ENCODE measurements at places on chromosomes 7 and 10.

- no peak for DNase-seq
These were observed 13.8 kb downstream of the MXI1 start for GRCh38 chr10:110221044-110221720.

DNA sequence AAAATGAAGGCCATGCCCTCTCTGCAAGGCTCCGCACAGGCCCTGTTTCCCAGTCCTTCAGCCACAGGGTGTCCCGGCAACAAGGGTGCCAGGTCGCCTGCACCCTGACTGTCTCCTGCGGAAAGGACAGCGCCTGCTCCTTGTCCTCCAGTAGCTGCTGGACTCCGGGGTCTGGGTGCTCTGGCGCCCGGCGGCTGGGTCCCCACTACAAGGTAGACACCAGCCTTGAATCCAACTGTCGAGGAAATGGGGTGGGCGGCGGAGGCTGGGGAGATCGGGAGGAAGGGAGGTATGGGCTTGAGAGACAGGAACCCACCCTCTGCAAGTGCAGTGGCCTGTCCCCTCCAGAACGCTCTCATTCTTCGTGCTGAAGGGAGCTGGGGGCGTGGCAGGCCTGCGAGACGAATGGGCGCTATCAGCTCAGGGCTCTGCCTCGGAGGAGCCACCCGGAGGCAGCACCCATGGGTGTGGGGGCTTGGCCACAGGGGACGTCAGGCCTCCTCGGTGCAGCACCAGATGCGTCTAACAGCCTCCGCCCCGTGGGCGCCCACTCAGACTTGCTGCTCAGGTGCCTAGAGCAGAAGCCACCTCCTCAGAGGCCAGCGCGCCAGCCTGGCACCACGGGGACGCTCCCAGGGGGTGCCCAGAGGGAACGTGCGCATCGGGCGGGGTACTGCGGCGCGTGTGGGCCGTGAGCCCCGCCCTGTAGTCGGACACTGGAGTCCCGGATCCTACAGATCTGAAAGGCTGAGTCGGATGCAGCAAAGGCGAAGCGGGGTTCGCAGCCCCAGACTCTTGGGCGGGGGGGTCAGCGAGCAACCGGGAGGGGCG lies 15.6 kb downstream of the ADAM8 start:
- DNase-seq, result peak; percentile 81

- DNase-seq, result no peak
These were observed 180.2 kb downstream of the PRKCQ start for GRCh38 chr10:6399879-6400278.

DNA sequence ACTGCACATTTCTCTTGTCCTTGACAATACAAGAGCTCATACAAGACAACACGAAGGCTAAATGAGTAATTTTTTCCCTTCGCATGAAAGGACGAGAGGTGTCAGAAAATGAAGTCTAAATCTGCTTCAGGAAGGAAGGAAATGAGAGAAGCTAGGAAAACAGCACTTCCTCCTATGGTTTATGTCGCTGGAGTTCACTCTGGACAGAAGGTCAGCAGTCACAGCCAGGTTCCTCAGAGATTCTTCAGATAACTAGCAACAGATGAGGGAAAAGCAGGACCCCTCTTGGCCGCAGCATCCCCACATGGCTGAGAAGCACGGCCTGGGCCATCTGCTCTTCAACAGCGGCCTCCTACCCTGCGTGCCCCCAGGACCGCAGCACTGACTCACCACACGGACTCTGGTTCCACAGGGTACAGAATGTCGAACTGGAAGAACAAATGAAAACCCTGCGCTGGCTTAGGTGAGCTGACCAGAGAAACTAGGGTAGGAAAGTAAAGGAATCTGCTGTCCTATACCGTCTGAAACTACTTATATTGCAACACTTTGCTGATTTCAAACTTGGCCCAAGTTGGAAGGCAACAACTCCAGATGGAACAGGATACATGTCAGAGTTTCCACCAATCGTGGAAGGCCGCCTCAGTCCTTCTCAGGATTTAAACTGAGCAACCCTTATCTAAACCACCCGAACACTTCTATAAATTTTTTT lies 26.3 kb downstream of the DNMBP start:
- DNase-seq, result no peak

DNA sequence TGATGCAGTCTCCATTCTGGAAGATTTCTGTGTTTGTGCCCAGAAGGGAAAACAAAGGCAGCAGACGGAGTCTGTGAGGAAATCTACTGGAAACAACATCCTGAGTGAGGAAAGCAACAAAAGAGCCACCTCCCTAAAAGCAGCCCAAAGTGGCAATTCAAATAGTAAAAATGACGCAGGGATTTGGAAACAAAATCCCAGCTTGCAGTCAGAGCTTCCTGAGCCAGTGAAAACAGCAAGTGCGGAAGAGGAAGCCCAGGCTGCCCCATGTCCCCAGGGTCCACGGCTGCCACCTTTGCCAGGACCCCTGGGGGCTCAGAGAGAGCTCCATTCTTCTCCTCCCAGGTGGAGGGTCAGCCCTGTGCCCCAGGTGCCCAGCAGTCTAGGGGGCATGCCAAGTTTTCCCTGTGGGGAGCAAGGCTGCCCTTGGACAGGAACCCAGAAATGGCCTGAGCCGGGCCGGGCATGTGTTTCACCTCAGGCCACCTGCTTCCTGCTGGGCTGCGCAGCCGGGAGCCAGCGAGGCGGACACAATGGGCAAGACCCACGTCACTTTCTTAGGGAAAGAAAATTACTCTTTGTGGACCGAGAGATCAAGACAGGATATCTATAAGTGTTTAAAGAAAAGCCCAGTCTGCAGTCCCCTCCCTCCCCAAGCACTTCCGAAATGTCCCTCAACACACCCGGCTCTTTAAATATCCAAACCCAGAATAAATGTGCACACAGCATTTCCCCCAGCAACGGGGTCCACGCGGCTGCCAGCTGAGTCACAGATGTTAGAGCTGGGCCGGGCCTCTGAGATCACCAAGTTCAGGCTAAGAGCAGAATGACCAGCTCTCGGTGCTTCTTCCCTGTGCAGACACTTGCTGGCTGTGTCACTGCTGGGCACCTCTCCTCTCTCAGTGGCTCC lies 231.1 kb downstream of the ARHGAP12 start:
- DNase-seq, result no peak

DNA sequence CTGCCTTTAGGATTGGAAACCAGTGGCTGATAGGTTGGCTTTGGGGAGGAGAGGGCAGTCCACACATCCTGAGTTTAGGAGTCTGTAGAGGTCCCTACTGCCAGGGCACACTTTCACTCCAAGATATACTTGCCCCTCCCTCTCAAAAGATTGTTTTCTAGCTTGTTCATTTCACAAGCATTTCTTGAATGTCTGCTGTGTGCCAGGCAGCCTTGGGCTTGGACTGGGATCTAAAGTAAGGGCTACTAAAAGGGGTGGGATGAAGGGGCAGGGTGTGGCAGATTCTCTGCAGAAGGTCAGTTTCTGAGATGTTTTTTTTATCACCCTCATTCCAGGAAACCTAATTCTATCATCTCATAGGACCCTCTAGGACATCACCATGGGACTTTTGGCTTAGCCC lies 272.4 kb downstream of the SKAP2 start:
- DNase-seq, result no peak

DNA sequence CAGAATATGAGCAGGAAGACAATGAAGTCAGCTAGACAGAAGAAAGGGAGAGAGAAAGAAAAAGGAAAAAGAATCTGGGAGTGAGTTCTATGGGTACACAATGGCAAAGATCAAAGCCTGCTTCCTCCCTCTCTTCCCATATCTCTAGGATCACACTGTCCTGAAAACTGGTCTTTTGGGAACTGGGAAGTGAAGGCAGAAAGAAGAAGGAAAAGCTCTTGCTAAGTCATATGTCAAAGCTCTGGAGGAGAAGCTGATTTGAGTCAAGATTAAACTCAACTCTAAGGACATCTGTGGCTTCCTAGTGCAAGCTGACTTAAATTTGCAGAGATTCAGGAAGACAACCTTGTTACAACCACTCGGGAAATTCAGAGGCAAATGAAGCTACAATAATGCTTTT lies 147.5 kb downstream of the DOCK4 start:
- no peak for DNase-seq

DNA sequence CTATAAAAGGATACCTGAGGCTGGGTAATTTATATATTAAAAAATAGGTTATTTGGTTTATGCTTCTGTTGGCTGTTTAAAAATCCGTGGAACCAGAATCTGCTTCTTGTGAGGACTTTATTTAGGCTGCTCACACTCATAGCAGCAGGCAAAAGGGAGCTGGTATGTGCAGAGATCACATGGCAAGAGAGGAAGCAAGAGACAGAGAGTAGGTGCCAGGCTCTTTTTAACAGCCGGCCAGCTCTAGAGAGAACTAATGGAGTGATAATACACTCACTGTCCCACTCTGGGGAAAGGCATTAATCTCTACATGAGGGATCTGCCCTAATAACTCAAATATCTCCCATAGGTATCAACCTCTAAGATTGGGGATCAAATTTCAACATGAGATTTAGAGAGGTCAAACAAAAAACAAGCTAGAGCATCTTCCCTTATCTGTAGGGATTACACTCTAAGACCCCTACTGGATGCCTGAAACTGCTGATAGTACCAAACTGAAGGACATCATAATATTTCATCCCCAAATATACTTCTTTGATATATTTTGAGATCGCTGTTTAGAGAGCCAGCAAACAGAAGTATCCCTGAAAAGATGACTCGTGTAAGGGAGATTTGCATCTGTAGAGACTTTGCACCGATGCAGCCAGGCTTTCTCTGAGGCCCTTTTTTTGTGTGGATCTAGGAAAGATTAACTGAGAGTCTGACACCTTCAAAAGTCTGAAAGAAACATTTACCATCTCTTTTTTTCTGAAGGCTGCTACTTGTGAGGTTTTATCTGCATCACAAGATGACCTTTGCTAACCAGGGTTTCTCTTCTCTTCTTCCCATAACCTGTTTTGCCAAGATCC lies 717.0 kb upstream of the MBL2 start:
- no peak for DNase-seq

DNA sequence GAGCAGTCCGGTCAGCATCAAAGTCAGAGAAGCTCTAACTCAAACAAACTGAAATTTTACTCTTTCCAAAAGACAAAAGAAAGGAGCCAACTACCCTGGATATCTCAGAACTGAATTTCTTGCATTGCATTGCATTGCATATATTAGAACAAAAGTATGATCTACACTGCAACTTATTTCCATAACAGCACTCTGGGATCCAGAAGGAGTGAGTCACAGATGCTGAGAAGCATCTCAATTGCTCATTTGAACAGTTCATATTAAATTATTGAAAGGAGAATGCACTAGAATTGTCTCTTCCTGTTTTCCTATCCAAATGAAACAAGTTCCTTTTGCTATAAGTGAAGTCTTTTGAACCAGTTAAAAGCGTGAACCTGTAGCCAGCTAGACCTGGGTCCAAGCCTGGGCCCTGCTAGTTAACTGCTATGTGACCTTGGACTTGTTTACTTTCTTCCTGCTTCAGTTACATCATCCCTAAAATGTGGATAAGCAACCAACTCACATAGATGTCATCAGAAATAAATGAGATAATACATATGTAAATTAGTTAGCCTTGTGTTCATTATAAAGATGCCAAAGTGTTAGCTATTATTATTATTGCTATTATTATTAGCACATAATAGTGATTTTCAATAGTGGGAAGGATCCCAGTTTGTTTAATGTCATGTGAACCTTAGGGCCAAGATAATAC lies 184.1 kb downstream of the CREB5 start:
- no peak for DNase-seq

GRCh38 chr7:126657599-126658358 lies 595.0 kb downstream of the GRM8 start:
- no peak for DNase-seq

GRCh38 chr10:35644050-35644950 lies 2.2 kb upstream of the FZD8 start:
- no peak for DNase-seq

DNA sequence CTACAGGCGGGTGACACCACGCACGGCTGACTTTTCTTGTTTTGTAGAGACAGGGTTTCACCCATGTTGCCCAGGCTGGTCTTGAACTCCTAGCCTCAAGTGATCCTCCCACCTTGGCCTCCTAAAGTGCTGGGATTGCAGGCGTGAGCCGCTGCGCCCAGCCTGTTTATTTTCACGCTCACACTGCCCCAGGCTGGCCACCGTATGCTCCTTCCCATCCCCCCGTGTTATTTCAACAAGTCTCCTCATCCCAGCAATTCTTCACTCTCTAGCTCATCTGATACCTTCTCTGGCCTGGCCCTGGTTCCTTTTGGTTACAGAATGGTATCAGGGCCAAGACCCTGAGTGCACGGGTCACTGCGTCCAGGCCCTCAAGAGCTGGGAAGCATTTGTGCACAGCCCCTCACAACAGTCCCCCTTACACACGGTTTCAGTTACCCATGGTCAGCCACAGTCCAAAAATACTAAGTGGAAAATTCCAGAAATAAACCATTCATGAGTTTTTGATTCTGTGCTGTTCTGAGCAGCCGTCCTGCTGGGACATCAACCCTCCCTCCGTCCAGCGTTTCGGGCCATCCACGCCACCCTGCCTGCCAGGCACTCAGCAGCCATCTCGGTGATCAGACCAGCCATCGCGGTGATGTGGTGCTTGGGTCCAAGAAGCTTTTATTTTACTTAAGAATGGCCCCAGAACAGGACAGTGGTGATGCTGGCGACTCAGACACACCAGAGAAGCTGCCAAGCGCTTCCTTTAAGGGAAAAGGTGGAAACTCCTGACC lies 8.9 kb downstream of the COX19 start:
- DNase-seq, result no peak

GRCh38 chr10:117226813-117227451 lies 14.0 kb upstream of the SLC18A2 start:
- DNase-seq, result no peak

DNA sequence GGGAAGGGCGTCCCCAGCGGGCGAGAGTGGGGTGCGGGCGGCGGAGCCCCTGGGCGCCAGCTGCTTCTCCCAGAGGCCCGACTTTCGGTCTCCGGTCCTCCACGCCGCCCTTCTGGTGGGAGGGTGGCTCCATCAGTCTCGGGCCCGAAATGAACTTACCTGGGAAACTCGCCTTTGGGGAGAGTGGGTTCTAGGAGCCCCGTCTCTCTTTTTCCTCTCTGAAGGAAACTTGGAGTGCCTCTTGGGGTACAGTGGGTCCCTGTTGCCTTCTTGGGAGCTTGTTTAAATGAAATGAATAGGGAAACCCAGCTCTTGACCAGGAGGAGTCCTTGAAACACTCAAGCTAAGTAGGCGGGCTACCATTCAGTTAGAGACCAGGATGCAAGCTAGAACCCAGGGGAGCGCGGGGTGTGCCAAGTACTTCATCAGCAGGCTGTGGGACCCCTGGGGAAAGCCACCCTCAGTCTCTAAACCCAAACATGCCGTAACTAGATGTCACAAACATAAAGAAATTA lies 1.3 kb downstream of the SLC26A4 start:
- no peak for DNase-seq

- DNase-seq, result no peak
These were observed 61.9 kb upstream of the WAC start for GRCh38 chr10:28470873-28471651.

- no peak for DNase-seq
These were observed 41.1 kb upstream of the CFAP46 start for GRCh38 chr10:132983252-132984007.

- no peak for DNase-seq
These were observed 33.9 kb downstream of the VWDE start for GRCh38 chr7:12369756-12370155.

- no peak for DNase-seq
These were observed 67.1 kb downstream of the CUBN start for GRCh38 chr10:17062493-17062892.

- no peak for DNase-seq
These were observed 97.3 kb downstream of the PAXIP1 start for GRCh38 chr7:154905615-154906014.

- no peak for DNase-seq
These were observed 60.5 kb downstream of the RSU1 start for GRCh38 chr10:16756561-16757221.

GRCh38 chr10:82397854-82398253 lies 522.9 kb downstream of the NRG3 start:
- DNase-seq, result no peak
